NCI-H1436 (cell line): ENCODE measurements at places on chromosomes 2 and 18.

GRCh38 chr2:189927823-189928222, 134.7 kb downstream of the MSTN start:
- no peak for DNase-seq

DNA sequence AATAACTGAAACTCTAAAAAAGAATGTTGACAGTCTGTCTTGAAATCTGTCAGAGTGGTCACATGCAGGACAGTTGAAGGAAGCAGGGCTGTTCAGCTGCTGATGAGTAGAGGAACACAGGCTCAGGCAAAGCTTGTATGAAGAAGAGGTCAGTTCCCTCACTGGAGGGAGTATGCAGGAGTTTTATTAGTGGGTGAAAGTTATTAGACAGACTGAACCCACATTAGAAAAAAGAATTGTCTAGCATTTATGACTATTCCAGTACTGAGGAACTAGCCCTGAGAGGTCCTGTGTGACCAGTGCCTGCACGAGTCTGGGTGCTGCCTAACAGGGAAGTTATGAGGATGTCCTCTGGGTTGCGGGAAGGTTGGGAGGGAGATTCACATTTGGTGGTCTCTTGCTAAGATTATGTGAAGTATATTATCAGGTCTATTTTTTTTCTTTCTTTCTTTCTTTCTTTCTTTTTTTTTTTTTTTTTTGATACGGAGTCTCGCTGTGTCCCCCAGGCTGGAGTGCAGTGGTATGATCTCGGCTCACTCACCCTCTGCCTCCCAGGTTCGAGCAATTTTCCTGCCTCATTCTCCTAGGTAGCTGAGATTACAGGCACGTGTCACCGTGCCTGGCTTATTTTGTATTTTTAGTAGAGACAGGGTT, 9.6 kb downstream of the TET3 start:
- no peak for DNase-seq

GRCh38 chr18:62438018-62438329, 84.9 kb upstream of the ZCCHC2 start:
- DNase-seq = no peak

DNA sequence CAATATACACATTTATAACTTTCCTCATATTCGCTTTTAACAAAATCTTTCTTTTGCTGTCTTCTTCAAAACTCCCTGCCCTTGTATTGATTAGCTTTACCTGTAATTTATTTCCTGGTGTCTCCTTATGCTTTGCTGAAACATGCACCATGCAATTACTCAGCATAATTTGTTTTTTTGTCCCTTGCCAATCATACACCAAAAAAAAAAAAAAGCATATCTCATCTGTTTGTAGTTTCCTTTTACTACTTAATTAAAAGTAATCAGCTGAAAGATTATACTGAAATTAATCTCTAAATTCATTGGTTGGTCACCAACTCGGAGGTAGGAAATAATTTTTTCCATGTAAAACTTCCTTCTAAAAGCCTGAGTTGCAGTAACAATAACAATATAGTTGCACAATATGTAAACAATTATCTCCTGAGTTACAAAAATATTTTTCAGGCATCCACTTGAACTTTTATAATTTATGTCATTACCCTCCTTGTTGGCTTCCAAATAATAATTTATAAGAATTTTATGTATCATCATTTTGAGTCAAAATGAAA, 53.0 kb upstream of the ROCK1 start:
- DNase-seq = no peak

DNA sequence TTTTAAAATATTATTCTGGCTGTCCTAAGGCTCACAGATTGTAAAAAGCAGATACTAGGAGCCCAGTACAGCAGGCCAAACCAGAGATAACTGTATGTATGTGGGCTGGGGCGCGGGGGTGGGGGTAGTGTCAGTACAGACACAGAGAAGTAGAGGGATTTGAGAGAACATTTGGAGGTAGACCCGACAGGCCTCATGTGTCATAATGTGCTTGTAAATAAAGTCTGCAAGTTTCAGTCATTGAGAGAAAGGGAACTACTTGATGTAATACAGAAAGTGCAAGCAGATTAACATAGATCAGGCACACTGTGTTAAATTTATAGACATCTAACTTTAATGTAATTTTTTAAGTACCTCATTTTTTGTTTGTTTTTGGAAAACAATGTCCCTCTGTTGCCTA, 7.4 kb upstream of the POLI start:
- no peak for DNase-seq

DNA sequence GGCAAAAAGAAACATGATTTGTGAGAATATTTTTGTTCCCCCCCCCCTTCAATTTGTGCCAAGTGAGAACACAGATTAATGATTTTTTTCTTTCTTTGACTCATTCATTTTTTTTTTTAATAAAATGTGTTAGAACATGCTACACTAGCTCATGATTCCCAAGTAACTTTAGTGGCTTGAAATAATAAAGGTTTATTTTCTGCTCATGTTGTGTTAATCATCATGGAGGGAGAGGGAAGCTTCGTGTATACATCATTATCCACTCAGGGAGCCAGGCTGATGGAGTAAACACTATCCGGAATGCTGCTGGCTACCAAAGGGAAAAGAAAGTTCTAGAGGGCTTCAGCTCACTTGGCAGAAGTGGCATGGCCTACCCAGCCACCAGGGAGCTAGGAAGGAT, 40.6 kb downstream of the PHLPP1 start:
- no peak for DNase-seq

DNA sequence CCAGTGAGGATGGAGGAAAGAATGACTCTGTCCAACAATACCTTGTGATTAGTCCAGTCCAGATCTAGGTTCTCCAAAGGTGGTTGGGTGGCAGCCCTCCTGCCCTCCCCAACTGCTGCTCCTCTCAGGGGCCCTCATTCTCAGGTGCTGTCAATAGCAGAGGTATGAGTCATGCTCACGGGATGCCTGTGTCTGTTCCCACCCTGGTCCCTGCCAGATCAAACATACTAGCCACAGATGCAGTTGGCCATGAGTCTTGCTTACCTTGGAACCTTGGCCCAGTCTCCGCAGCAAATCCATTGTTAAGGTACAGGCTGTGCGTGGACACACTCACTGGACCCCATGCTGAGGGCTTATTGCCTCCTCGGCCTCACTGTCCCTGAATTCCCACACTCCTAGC, 24.9 kb upstream of the RPIA start:
- no peak for DNase-seq

DNA sequence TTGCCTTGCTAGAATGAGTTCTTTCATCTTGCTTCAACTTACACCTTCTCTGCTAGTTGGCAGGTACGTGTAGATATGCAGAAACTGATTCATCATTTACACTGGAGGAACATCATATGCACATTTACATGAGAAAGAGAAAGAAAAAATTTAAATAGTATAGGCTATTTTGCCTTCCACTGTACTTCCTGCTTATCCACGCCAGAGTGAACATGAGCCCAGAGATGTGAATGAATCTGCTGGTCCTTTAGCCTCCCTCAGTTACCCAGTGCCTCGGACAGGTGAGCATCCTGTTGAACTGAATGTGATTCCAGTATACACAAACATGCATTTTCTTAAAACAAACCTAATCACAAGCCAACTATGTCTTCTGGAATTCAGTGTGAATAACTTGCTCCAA, 83.6 kb downstream of the SESTD1 start:
- no peak for DNase-seq

DNA sequence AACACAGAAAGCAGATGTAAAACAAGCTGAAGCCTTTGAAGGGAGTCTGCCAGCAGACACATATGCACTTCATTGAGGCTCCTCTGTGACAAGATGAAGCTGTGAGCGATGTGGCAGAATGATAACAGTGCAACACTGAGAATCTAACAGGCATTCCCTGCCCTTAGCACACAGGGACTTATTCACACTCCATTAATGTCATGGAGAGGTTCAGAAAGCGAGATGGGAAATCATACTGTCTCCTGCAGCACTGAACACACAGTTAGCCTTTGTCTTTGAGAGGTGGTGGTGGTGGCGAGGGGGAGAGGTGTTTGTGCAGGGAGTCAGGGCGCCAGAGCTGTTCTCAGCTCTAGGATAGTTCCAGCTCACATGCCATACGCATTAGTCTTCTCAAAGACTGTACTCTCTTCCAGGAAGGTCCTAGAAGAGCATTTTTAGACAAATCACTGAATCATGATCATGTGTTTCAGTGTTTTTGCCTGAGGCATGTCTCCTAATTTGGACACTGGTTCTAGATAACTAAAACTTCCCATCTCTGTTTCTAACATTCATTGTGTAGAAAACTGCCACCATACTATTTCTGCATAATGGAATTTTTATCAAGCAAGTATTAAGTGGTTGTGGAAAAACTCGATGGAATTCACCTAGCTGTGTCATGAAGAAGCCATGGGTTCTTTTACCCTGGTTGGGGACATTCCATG, 93.5 kb upstream of the ITGB6 start:
- DNase-seq = no peak

DNA sequence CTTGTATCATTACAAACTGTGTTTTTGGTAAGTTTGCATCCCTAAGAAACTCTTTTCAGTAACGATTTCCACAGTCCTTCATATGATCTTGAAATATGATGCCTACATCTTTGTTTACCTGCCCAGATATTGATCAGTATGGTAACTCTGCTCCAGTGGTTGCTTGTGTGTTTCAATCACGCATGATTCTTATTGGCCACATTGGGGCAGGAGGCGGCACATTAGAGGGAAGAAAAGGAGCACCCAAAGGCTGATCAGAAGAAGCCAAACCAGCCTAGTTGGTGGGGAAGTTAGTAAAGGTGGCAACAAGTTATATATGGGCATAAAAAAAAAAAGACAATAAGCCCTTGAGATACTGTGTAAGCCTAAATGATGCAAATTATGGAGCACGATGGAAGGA, 158.9 kb downstream of the RHBDD1 start:
- no peak for DNase-seq

- no peak for DNase-seq
Observed at GRCh38 chr2:70561893-70562292, 8.3 kb upstream of the TGFA start.

GRCh38 chr2:134027980-134028379, 225.9 kb upstream of the MGAT5 start:
- DNase-seq = no peak

- peak; percentile 42 for DNase-seq
Observed at GRCh38 chr2:85436836-85437487, 18.4 kb downstream of the SH2D6 start.

- no peak for DNase-seq
Observed at GRCh38 chr2:41994661-41995060, 53.2 kb upstream of the PKDCC start.

- no peak for DNase-seq
Observed at GRCh38 chr2:99562516-99562915, 72.7 kb upstream of the REV1 start.

- no peak for DNase-seq
Observed at GRCh38 chr18:63528863-63529492, 13.2 kb upstream of the SERPINB12 start.
